CD4-positive, alpha-beta T cell treated with Interleukin-17A for 1 hour (primary cell): ENCODE measurements at places on chromosomes 7 and 10.

DNA sequence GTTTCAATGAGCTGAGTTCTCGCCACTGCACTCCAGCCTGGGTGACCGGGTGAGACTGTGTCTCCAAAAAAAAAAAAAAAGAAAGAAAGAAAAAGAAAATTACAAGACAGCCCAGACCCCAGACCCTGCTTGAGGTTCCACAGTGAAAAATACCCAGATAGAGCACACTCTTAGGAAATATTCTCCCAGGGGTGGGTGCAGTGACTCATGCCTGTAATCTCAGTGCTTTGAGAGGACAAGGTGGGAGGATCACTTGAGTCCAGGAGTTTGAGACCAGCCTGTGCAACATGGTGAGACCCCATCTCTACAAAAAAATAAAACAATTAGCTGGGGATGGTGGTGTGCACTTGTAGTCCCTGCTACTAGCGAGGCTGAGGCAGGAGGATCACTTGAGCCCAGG, 41.1 kb upstream of the GTF2IRD1 start:
- DNase-seq = no peak

- DNase-seq = no peak
Observed at GRCh38 chr7:8511855-8512254, 78.4 kb downstream of the NXPH1 start.

- DNase-seq = no peak
Observed at GRCh38 chr10:126781450-126782216, 111.1 kb upstream of the C10orf90 start.

DNA sequence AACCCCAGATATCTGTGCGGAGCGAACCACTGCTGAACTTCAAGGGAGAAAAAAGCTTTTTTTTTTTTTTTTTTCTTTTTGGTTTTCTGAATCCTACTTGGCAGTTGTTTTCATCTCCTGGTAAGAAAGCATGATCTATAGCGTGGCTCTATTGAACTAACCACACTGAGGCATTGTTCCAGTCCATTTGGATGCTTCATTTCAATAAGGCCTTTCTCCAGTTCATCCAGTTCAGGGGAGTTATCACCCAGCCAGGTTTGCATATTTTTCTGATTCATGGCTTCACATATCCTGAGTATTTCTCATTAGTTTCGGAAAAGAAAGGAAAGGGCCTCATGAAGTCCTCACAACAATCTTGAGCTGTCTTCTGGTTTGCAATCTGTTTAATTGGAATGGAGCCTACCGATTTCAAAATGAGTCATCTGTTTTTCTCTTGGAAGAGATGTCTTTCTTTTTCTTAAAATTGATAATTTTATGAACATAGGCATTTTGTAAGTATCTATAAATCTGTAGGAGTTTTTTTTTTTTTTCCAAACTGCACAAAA, 93.1 kb upstream of the STEAP4 start:
- DNase-seq = no peak

- no peak for DNase-seq
Observed at GRCh38 chr7:130359276-130359857, 14.8 kb downstream of the CPA5 start.
